ENCODE measurements at places on chromosomes 2 and 18.
A peak's percentile ranks its signal among the peaks of the same experiment; 100 is the strongest.

GRCh38 chr18:7921938-7922587 is 354.9 kb downstream of the PTPRM start:
- no peak for DNase-seq

DNA sequence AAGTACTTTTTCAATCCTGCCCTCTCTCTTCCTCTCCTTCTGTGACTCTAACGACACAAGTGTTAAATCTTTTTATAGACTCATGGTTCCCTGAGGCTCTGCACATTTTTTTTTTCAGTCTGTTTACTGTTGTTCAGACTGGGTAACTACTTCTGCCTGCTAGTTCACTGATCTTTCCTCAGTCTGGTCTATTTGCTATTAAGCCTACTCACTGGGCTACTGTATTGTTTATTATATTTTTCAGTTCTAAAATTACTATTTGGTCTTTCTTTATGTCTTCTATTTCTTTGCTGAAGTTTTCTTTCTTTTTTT is 21.3 kb downstream of the PPP3R1 start:
- DNase-seq, result no peak

GRCh38 chr2:189545418-189545817 is 35.2 kb downstream of the SLC40A1 start:
- DNase-seq, result no peak

DNA sequence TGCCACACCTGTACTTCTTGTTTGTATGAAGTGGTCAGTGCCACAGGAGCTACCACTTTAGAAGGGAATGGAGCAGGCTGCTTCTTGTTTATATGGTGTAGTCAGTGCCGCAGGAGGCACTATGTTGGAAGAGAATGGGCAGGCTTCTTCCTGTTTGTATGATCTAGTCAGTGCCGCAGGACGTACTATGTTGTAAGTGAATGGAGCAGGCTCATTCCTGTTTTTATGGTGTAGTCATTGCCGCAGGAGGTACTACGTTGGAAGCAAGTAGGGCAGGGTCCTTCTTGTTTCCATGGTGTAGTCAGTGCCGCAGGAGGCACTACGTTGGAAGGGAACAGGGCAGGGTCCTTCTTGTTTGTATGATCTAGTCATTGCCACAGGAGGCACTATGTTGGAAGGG is 27.3 kb downstream of the TPO start:
- no peak for DNase-seq

GRCh38 chr2:85393836-85394235 is 16.3 kb downstream of the CAPG start:
- no peak for DNase-seq

DNA sequence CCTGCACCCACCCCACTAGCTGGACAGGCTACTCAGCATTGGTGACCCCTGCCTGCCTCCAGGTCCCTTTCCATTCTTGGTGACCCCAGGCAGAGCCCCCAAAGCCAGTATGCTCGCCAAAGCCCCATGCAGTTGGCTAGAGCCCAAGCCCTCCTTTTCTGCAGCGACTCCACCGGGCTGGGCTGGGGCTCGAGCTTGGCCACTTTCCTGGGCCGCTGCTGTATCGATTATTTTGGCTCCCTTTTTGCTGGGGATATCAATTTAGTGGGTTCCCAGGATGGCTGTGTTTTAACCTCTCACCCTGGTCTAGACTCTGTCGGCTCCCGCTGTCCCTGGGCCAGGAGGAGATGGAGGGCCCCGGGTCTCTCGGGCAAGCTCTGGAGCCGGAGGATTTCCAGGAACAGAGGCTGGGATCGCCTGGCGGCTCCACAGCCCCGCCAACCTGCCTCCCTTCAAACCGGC is 76.0 kb downstream of the SMAD7 start:
- no peak for DNase-seq

GRCh38 chr2:111660811-111661210 is 223.2 kb downstream of the ANAPC1 start:
- DNase-seq, result peak; percentile 1

GRCh38 chr2:236982693-236983455 is 102.8 kb upstream of the COPS8 start:
- no peak for DNase-seq

DNA sequence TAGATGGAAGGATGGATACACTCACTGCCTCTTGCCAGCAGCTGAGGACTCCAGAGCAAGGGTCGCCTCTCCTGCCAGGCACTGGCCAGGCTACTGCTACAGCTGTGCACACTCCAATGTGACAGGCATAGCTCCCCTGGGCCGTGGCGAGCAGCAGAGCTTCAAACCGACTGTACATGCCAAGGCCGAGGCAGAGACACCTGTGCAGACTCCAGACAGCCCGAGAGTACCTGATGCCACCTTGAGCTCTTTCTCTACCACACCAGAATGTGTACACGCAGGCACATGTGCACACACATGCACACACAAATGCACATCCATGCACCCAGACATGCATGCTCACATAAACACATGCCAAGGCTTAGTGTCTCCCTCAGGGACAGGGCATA is 508.3 kb upstream of the MYT1L start:
- no peak for DNase-seq

DNA sequence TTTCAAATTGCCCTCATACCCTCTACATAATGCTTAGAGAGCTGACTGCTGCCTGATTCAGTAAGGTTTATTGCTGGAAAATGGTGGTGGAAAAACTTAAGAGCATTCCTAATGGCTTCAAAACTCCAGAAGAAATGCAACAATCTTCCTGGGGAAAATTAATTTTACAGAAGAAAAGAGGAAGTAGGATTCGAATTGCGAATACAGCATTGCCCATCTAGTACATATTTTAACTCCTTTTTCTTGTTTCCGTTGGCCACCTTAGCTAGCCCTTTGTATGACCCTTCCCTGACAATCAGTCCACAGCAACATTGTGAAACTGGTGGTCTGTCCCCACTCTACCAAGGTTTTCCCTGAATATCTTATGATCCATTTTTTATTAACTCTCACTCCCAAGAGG is 224.7 kb downstream of the MTX2 start:
- DNase-seq, result no peak

- DNase-seq, result no peak
Measured at GRCh38 chr2:84293791-84294380, 165.2 kb downstream of the SUCLG1 start.

DNA sequence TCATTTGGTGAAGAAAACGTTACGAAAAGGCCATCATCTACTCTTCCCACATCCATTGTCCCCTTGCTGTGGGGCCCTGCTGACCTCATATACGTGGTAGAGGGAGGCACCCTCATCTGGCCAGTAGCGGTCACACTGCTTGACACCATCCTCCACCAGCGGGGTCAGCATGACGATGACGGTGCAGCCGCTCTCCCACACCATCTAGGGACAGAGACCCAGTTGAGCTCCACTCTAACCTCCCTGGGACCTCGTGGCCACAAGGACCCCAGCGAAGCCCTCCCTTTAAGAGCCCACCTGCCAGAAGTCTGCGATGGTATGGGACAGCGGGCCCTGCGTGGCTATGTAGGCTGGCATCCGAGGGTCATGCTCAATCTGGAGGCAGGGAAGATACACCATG is 13.1 kb downstream of the PTPRN start:
- no peak for DNase-seq

DNA sequence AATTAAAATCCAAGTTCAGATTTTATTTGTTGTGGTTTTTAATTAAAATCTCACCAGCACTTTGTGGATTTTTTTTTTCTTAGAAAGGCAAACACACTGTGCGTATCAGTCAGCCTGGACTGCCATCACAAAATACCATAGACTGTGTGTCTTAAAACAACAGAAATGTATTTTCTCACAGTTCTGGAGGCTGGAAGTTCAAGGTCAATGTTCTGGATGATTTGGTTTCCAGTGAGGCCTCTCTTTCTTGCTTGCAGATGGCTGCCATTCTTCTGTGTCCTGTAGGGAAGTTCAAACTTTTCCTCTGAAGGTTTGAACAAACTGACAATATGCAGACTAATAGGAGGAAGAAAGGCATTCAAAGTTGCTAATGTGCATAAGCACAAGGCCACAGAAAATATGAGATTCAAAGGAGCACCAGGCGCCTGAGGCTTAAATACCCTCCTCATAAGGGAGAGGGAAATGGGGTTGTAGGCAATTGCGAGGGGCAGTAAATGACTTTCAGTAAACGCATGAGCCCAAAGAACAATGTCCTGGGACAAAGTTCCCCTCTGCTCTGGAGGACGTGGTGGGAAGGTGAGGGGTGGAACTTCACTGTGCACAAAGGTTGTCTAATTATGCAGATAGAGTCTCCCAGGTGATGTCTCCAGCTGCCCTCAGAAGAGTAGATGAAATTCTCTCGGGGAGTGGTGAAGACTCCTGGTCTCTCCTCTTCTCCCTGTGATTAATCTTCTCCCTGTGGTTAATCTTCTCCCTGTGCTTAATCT is 26.5 kb upstream of the KCNF1 start:
- DNase-seq, result no peak

GRCh38 chr2:217370391-217370790 is 510.5 kb upstream of the TNP1 start:
- no peak for DNase-seq

- no peak for DNase-seq
Measured at GRCh38 chr2:36322108-36322507, 33.5 kb upstream of the CRIM1 start.

Measured in esophagus muscularis mucosa (tissue), 4 donors.